ENCODE measurements at places on chromosomes 13 and 19.

DNA sequence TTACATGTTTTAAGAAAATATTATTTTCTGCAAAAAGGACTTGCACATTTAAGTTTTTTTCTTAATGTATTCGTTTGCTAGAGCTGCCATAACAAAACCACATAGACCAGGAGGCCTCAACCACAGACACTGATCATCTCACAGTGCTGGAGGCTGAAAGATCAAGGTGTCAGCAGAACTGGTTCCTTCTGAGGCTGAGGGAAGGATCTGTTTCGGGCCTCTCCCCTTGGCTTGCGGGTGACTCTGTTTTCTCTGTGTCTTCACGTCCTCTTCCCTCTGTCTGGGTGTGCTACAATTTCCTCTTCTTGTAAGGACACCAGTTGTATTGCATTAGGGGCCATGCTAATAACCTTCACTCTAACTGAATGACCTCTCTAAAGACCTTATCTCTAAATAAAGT lies 364.2 kb downstream of the IRS2 start:
- no peak for DNase-seq

- no peak for DNase-seq
Measured at GRCh38 chr19:58338825-58339558, 12.2 kb downstream of the ZSCAN22 start.

- DNase-seq = no peak
Measured at GRCh38 chr19:36215276-36216123, 594 bp downstream of the ZNF146 start.

- peak; percentile 100 for DNase-seq
Measured at GRCh38 chr19:4791183-4792018, at the start of gene FEM1A. FEM1A (plus strand) TSS chr19:4791734; CDS start chr19:4791855, 121 bp downstream.

GRCh38 chr19:56119582-56119978 lies 1.5 kb downstream of the ZNF787 start:
- DNase-seq = no peak

DNA sequence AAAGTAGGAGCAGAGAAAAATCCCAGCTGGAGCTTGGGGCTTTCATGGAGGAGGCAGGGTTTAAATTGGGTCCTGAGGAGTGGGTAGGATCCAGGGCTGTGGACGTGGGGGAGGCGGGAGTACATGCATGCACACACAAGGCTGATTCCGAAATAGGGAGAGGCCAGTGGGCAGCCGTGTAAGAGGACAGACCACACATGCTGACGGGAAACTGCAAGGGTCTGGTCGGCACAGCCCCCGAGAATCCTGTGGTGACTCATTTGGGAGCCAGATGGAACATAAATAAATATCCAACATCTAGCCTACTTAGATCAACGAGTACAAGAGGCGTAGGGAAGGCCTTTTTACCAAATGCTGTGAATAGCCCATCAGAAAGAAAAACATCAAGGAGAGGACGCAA lies 216.3 kb upstream of the ZNF507 start:
- no peak for DNase-seq

GRCh38 chr19:49930483-49931011 lies 1.2 kb upstream of the NUP62 start:
- DNase-seq = no peak

DNA sequence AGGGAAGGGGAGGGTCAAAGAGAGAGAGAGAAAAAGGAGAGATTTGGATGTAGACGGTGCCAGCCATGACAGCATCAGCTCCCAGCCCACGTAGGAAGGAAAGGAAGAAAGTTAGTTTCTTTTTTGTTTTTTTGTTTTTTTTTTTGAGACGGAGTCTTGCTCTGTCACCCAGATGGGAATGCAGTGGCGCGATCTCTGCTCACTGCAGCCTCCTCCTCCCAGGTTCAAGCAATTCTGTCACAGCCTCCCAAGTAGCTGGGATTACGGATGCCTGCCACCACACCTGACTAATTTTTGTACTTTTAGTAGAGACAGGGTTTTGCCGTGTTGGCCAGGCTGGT lies 27.6 kb downstream of the ELL start:
- no peak for DNase-seq

Data from SHP77 treated with DMSO at 0.1 percent for 48 hours (cell line).